ENCODE measurements at places on chromosomes 16 and 17. TPM values are rescaled to one million over a fixed set of nuclear protein-coding genes. Genes with fewer than 3 reads are reported as not detected.

DNA sequence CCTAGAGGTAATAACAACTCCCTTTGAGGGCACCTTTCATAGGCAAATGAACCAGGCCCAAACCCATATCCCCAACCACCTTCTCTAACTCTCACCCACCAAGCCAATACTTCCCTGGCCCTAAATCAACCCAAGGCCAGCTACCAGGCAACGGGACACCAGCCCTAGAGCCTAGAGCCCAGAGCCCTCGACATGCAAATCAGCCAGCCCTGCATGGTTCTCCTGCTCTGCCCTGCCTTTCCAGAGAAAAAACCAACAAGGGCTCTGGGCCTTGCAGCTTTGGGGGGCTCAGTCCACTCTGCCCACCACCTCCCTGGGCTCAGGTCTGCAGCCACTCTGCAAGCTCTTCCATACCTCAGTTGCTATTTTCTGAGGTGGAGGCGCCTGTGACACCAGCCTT, 55.0 kb downstream of the PITPNM3 start:
- DNase-seq: no peak

DNA sequence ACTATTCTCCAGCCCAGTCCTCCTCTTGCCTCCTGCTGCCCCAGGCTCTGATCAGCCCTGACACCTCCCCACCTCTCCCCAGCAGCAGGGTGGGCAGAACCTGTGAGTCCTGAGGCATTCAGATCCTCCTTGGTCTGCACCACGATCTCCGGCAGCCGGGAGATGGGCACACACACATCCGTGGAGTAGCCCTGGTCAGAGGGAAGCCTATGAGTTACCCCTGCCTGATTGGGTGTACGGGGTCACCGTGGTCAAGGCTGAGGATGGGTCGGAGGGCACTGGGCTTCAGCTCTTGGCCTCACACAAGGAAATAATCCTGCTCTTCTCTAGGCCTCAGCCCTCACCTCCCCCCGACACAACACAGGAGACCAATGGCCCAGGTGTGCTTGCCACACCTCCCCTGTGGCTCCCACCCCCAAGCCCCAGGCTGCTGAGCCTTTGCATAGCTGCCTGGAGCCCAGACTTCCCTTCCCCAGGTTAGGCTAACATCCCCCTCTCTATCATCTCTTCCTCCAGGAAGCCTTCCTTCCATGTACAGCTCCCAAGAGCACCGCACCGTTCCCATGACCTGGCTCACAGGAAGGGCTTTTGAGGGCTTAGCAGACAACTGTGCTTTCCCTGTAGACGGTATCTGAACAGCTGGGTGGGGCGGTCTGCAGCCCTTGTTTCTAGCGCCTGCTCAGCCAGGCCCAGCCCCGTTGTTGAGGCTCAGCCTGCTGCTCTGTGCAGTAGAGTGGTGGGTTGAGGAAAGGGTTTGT, 3.7 kb downstream of the LDHD start:
- no peak for DNase-seq

DNAI2 gene
- total RNA-seq: 0.29 TPM

DNA sequence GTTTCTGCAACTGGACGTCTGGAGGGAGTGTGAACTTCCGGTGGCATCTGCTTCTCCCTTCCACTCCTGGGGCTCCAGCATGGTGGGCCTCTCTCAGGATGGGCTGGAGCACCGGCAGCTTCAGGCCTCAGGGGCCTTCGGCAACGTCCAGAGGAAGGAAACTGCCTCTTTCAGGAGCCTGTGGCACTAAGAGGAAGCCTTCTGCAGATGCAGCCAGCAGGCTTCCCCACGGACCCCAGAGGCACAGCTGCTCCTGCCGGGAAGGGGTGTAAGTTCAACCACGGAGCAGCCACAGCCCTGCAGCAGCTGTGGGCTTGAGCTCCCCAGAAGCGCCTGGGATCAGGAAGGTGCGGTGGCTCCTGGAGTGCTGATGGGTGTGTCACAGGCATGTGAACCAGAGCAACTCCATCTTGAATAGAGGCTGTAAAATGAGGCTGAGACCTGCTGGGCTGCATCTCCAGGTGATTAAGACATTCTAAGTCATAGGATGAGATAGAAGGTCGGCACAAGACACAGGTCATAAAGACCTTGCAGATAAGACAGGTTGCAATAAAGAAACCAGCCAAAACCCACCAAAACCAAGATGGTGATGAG, 50.8 kb upstream of the KLHDC4 start:
- DNase-seq: no peak

DNA sequence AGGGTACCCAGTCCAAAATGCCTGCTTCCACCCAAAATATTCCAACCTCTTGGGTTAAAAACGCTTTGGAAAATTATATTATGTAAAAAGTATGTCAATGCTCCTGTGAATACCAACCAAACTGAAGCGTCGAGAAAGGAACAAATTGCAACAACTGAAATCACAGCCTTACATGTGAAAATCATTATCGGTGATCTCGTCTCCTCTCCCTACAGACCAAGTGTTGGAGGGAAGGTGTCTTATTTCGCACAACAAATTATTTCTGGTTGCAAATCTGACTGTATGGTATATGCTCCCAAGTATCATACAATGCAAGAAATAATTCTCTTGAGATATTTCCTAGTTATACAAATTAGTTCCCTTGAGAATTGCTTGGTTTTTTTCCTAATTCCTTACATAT, 89.3 kb upstream of the CDYL2 start:
- no peak for DNase-seq

DNA sequence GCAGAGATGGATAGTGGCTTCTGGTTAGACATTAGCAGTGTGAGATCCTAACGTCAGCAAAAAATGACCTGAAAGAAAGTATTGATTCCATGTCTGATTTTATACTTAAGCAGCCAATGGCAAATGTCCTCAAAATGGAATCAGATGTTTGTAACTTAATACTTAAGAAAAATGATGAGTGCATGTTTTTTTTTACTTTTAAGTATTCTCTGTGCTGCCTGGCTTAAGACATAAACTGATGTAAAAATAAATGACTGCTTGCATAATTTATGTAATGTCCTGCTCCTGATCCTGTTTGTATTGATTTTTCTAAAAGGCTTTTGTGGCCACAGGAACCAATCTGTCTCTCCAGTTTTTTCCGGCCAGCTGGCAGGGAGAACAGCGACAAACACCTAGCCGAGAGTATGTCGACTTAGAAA, 7.4 kb downstream of the CBFB start:
- no peak for DNase-seq

GRCh38 chr16:9372934-9373890, 281.8 kb downstream of the HAPSTR1 start:
- DNase-seq: no peak

TCAP gene
- 4.2 TPM for total RNA-seq

GRCh38 chr17:8156246-8156992, 4.2 kb upstream of the PER1 start:
- peak; percentile 99 for DNase-seq

DNA sequence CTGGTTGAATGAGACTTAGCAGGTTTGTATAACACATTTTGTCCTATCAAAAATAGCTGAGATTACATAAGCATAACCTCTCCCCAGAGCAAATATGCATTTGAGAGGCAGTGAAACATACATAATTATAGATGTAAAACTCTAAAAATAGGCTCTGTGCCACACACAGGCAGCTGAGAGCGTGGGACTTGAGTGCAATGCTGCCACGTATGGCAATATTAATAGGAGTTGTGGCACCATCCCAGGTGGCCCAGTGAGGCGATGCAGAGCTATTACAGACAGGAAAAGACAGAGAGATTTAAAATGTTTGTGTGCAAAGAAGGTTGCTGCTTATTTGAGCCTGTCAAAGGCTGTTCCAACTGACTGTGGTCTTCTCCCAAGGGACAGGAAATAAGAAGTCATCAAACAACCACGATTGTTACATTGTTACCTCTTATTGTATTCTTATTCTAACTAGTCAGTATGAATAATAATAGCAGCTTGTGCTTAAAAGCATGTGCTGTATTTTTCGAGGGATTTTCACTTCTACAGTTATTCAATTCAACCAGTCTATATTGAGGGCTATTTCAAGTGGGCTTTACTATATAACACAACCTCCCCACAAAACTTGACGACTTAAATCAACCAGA, 116.5 kb downstream of the SALL1 start:
- DNase-seq: no peak

- no peak for DNase-seq
Measured at GRCh38 chr17:81954131-81955057, 6.6 kb downstream of the NOTUM start.

GRCh38 chr17:79944821-79945391, 90.8 kb downstream of the TBC1D16 start:
- peak; percentile 20 for DNase-seq

DNA sequence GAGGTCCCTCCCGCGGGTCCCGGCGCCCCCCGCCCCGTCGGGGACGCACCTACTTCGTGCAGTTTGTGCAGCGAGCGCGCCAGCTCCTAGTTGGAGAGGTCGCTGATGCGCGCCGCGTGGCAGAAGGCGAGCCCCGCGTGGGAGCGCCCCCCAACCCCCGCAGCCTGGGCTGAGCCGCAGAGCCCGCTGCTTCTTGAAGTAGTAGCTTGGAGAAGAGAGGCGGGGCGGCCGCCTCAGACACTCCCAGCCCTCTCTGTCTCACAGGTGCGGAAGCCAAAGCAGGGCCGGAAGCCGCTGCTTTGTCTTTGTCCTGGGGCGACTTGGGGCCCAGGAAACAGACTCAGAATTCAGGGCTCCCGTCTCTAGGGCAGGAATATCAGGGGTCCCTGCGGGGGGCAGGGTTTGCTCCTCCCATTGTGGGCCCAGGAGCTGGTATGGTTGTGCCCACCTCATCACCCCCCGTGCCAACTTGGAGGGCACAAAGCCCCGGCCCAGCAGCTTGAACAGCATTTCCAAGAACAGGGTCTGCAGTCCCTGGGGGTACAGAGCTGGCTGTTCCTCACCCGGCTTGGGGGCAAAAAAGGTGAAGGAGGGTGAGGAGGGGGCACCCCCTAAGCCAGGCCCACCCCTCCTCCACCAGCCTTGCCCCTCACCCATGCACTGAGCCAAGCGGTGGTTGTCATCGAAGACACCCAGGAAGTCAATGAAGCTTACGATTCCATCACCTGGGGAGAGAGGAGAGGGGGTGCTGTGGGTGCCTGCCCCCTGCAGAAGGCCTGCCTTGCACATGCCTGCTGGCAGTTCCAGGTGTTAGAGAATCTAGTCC, 13.5 kb downstream of the SPATA32 start:
- DNase-seq: peak; percentile 84

GRCh38 chr17:15464231-15464985, 3.0 kb downstream of the CDRT4 start:
- DNase-seq: no peak

DNA sequence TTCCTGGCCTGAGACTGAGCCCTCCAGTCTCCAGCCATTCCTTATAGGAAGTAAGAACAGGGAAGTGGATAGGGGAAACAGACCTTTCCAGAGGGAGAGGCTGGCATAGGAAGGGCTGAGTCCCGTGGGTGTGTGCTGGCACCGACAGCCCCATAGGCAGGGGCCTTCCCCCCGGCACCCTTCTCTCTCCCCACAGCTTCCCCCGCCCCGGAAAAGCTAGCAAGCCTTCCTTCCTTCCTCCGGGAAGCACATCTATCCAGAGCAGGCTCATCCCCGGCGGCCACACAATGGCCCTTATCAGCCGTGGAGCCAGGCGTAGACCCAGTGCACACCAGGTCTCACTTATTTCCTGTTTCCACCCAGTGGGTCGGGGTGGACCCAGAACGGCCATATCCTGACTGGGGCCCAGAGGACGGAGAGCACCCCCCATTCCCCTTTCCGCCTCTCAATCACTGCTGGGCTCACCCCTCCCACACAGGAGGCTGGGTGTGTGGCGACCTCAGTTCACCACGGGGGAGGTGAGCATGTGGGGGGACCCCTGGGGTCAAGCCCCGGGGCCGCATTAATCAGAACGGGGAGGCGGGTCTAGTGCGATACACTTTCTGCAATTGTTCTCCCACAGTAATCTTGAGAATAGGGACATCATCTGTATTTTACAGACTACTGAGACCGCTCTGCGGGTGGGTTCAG, 950 bp upstream of the MYO1C start:
- DNase-seq: no peak

ADAM11 gene
- 0.17 TPM for total RNA-seq

DNA sequence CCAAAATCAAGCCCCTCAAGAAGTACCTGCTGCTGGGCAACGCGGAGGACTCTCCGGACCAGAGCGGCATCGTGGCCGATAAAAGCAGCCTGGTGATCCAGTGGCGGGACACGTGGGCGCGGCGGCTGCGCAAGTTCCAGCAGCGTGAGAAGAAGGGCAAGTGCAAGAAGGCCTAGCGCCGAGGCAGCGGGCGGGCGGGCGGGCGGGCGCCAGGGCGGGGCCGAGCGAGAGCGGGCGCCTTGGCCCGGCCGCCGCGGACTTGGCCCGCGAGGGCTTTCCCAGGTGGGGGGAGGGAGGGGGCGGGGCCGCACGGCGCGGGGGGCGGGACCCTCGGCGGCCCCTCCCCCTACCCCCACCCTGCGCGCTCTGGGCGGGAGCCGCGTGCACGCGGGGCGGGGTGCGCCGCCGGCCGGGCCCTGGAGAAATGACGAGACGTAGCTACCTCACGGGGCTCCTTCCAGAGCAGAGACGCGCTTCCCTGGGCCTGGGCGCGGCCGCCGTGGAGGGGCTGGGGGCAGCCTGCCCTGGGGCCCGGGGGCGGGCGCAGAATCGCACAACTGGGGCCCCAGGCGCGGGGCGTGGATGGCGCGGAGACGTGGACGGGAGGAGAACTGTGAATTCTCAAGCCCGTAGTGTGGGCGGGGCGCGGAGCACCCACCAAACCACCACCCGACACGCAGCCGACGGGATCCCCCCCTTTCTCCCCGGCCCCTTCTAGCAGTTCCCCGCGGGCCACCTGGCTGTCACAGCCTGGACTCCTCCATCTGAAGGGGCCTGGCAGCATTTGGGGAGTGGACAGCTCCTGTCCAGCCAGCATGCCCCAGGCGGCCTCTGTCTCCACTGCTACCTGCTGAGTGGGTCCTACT, 218.7 kb downstream of the NTN1 start:
- DNase-seq: peak; percentile 61

SOCS7 gene
- 20.9 TPM for total RNA-seq

DNA sequence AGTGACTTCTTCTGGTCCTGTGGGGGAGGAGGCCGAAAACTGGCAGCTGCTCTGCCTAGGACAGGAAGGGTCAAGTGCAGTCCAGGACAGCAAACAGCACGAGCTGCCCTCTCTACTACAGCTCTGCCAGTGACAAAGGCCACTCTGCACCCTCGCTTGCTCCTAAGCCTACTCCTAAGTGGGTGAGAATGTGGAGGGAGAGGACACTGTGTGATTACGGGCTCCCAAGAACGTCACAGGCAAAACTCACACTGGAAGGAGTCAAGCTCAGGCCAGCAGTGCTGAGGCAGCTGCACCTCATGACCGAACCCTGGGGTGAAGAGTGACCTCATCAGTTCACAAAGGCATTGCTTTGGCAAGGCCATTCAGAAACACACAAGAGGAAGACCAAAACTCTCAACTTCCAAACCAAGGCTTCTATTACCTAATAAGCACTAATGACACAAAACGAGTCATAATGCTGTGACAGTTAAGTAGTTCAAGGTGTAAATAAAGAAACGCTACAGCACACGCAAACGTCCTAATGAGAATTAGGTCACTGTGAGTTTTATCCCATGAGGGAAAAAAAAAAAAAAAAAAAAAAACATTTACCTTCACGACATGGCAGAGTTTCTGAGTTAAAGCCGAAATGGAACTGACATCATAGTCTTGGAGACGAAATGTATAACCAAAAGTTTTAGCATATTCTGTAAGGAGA, 35.1 kb downstream of the MARF1 start:
- DNase-seq: peak; percentile 71

Measured in upper lobe of left lung (tissue), 6 donors.